NCI-H510A (cell line): ENCODE measurements at places on chromosomes 11 and 22.

DNA sequence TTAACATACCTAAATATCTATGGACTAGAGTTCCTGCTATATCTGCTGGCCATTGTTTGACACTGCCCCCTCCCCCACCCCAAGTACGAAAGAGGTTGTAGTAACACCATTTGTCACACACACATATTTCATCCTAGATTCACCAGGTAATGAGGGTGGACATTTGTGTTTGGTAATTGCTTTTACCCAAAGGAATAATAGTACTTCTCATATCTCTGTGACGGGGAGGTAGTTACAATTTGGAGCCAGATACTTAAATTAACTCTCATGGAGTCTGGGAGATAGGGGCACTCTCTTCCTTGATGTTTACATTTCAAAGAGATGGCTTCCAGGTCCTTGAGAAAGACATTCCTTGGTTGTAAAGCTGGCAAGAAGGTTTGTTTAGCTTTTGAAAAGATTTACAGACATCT, 38.7 kb downstream of the REXO2 start:
- DNase-seq, result no peak

DNA sequence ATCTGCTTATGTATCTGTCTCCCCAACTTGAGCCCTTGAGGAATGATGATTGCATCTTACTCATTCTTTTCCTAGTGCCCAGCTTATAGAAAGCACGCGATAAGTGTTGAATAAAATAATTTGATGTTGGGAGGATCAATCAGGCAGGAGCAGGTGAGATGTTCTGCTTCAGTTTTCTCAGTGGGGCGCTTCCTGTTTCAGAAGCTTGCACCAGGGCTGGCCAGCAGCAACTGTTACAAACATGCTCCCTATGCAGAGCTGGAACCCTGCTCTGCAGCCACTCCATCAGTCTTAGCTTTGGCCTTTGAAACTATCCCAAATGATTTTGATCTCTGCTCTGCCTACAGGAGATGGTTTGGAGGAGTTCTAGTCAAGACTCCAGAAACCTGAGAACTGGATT, 3.9 kb downstream of the ENDOD1 start:
- no peak for DNase-seq

DNA sequence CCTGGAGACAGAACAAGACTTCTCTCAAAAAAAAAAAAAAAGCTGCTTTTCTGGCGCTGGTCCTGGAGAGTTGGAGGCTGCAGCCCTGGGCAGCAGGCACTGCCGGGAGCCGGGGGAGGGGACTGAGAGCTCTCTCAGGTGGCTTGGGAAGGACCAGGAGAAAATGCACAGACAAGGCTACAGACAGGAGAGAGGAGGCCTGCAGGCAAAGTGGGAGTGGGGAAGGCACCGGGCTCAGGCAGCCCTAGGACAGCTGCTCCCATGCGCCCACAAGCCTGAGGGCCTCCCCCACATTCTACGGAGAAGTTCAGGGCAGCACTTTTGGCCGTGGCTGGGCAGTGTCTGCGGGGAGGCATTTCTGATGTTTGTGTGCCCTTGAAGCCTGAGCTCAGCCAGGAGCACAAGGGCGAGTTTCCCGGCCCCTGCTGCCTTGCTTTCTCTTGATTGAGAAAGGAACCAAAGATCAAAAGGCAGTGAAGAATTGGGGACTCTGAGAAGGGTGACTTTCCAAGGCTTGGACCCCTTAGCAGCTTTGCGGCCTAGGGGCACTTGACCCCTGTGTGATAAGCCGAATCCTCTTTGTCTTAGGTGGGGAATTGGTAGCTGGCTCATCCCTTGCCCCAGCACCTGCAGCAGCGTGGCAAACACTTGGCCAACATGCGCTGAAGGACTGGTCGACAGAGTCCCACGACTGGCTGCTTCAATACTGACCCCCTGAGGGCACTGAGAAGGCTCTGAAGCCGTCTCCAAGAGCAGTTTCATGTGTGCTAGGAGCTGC, 35.3 kb downstream of the PPM1F start:
- DNase-seq, result no peak

GRCh38 chr11:47478651-47479329, 29.9 kb upstream of the RAPSN start:
- no peak for DNase-seq

DNA sequence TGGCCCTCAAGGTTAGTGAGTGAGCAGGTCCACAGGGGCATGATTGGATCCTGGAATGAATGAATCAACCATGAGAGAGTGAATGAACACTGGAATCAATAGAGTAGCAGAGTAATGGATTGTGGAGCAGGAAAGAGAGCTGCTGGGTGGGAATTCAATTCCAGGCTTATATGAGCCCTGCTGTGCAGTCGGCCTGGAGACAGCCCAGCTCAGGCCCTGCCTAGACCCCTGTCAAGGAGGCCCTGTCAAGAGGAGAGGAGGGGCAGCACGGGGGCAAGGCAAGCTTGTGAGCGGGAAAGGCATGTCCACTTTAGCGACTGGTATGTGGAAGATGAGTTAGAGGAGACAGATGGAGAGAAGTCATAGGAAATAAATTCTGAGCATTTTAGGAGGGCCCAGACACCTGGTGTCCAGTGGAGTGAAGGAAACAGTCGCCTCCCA, 1.3 kb upstream of the FOLR1 start:
- no peak for DNase-seq

DNA sequence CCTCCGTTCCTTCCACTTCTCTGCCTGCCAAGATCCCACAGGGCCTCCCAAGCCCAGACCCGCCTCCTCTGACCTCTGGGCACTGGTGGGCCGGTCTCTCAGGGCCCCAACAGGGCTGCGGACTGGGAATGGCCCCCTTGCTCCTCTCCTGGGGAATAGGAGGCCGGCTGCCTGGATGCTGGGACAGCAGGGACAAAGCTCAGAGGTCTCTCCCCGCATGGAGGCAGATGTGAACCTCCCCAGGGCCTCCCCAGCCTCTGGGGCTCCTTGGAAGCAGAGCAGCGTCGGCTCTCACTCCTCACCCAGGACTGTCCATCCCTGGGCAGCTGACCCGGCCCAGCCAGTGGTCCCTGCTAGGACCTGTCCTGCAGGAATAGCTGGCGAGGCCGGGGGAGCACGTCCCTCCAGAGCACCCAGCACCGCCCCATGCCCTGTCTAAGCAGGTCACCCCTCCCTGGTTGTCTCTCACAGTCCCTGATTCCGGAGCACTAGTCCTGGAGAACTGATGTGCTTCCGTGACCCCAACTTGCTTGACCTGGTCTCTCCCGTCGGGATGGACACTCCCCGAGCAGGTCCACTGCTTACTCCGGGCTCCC, 85.8 kb downstream of the RTL6 start:
- no peak for DNase-seq

DNA sequence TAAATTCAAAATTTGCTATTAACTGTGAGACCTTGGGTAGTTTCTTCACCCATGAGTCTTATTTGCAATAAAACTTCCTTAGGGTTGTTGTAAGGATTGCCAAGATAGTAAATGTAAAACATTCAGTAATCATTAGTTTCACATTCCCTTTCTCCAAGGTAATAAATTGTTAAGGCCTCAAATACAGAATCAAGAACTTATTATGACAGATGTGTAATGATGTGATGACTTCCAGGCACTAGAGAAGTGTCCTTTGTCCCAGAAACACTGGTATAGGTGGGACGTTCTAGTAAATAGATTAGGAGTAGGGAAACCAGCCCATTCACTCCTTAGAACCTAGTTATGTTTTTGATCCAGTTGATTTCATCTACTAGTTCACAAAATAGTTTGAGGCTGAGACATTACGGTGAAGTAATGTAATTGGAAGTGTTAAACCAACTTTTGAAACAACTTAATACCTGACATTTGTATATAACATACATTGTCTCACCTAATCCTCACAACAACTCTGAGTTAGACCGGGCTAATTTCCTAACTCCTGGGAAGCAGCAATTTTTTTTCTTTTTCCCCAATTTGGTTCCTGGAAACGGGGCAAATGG, 25.5 kb downstream of the CTNND1 start:
- no peak for DNase-seq

DNA sequence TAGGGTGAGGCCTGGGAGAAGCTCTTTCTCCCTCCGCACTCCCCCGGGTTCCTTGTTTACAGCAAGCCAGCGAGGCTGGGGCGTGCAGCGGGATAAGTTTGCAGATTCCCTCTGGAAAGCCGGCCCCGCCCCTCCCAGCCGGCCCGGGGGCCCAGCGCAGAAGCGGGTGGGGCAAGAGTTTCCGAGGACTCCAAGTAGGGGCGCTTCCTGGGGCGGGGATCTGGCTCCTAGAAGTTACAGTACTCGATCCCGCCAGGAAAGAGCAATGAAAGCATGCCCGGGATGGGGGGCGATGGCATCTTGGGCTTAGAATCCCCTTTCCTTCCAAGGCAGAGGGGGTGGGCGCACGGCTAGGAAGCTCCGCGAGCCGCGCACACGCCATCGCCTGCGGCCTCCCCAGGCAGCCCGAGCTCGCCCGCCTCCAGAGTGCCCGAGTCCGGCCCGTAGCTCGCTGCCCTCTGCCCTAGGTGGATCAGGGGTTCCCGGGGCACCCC, 385 bp downstream of the TST start:
- DNase-seq, result no peak

DNA sequence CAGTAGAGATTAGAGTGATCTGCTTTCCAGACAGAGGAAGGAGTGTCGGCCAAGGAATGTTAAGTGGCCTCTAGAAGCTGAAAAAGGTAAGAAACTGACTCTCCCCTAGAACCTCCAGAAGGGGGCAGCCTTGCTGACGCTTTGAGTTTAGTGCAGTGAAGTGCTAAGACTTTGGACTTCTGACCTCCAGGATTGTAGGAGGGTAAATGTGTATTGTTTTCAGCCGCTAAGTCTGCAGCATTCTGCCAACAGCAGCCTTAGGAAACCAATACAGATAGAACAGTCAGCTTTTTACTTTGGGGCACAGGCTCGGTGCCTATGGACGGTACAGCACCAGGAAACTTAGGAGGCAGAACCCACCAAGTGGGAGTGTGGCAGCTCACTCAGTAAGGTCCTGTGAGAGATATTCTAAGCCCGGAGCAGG, 3.6 kb upstream of the TBC1D22A start:
- DNase-seq, result no peak

GRCh38 chr11:110124605-110125004, 31.4 kb downstream of the ZC3H12C start:
- no peak for DNase-seq

GRCh38 chr11:120249279-120250262, 9.6 kb downstream of the POU2F3 start:
- no peak for DNase-seq

DNA sequence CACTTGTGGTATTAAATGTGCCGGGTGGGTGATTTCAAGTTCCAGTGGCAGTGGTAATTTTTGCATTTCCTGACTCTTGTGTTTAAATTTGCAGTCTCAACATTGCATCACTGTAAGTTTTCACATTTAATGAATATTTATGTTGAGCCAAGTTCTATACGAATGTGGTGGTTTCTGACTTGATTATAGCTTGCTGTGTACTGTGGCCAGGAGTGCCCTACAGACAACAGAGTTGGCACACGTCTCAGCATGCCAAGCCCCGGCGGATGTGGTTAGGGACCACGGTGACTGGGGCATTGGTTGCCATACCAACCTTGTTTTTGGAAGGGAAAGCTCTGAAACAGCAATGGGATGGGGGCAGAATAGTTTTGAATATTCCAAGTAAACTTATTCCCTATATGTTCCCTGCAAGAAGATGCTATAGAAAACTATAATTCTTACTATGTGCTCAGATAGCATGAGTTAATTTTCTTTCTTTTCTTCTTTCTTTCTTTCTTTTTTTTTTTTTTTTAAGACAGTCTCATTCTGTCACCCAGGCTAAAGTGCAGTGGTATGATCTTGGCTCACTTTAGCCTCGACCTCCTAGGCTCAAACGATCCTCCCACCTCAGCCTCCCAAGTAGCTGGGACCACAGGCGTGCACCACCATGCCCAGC, 16.0 kb downstream of the ZNRF3 start:
- no peak for DNase-seq

GRCh38 chr11:134242376-134242775, 10.8 kb downstream of the THYN1 start:
- DNase-seq, result no peak

DNA sequence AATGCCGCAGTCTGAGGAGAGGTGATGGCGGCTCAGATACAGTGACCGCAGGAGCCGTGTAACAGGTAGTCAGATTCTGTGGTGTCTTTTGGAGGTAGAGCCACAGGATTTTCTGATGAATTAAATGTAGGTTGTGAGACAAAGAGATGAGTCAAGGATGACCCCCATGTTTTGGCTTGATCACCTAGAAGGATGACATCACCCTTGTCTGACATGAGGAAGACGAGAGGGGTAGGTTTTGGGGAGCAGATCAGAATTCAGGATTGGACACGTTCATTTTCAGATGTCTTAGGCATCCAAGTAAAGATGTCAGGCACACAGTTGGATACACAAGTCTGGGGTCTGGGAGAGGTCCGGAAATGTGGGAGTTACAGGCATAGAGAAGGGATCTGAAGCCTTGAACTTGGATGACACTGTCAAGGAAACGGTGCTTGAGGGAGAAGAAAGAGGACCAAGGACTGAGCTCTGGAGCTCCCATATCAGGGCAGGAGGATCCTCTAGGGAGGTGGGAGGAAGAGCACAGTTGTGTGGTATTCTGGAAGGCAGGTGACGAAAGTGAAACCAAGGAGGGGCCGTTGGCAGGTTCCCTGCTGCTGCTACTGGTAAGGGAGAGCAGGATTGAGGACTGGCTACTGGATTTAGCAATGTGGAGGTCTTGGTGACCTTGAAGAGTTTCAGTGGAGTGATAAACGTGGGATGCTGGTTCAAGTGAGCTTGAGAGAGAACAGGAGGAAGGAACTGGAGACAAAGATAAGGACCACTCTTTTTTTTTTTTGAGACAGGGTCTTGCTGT, 12.6 kb upstream of the GDPD5 start:
- DNase-seq, result no peak

DNA sequence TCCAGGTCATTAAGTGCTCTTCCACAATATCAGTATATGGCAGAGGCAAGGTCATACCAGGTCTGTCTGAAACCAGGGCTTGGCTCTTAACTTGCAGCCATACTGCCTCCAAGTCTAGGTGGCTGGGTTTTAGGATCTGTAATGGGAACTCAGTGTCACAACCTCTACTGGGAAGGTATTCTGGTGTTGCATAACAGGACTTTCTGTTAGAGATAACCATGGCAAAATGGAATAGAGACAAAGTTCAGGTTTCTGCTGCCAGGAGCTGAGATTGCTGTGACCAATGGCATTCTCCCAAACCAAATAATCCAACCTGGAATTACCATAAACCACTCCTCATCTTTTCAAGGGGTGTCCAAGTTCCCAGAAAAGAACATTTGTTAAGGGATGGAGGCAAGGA, 6.8 kb upstream of the SAA1 start:
- DNase-seq, result no peak

GRCh38 chr22:27903805-27904473, 15.1 kb downstream of the PITPNB start:
- DNase-seq, result no peak
